ENCODE measurements at places on chromosomes 5 and 9.

DNA sequence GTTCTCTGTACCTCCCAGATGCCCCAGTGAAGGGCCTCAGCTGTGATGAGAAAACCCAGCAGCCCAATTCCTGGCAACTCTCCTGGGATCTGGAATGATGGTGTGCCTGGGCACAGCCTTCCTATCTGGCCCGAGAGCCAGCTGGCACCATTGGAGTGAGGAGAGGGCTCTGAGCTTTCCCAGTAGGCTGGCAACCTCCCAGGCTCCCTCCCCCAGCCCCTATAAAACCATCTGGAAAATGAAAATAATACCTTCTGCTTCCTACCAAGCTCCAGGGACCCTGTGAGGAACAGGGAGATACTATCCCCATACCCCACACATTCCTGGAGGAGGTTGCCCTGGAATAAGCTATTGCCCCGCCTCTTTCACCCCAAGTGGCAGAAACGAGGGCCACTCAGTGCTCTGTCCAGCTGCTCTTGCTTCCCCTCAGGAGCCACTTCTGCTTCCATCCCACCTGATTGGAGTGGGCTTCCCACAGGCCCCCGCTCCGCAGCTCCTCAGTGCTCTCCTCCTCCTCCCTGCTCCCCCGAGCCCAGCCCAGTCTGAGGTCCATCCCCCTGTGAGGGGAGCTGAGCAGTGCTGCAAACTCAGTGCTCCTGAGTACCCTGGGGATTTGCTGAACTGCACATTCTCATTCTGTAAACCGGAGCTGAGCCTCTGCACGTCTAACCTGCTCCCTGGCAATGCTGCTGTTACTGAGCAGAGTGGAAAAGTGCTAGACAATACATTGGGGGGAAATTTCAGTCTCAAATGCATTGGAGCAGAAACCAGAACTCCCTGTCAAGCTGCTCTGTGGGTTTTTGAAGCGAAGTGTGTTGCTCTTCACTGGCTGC lies 74.7 kb downstream of the THBS4 start:
- peak; percentile 28 for DNase-seq

DNA sequence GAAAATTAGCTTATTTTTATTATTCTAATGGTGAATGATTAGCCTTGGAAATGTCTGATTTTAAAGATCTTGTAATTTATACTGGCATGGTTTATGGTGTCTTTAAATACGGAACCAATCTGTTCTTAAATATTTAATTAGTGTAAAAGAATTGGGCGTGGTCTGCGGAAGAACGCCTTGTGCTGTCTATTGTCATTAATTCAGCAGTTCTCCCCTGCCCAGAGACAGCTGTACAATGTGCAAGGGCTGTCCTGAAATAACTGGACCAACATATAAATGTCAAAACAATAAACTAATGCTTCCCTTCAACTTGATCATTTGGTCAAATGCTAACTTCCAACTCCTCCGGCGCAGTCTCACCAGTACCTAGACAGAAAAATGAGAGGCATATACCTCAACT lies 124.3 kb downstream of the CCDC192 start:
- no peak for DNase-seq

DNA sequence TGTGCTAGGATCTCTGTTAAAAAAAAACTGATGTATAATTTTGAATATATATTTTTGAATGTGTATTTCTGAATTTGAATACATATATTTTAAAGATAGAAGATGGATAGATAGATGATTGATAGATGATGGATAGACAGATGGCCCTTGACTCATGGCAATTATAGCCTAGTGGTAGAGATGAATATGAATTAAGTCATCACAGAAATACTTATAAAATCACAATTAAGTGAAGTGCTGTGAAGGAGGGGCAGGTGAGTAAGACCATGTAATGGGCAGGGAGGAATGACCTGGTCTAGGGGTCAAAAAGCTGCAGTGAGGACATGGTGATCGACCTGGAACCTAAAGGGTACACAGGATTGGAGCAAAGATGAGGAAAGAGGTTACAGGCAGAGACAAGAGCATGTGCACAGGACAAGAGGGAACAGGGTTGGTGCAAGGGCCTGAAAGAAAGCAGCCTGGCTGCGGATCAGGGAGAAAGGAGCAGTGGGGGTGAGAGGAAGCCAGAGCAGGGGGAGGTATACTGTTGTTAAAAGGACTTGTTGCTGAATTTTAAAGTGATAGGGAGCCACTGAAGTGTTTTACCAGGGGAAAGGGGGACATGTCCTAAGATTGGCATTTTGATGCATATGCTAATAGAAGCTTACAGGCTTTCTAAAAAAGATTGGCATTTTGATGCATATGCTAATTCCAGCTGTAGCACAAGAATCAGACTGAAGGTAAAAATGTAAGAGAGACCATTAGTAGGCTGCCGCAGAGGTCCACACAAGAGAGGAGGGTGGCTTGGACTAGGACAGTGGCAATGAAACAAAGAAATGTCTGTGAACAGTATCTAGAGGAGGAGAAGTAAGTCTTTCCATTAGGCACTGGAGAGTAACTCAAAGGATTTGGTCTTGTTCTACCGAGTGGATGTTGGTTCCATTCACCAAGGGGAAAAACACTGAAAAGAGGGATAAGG lies 527.8 kb downstream of the AGTPBP1 start:
- DNase-seq: no peak

DNA sequence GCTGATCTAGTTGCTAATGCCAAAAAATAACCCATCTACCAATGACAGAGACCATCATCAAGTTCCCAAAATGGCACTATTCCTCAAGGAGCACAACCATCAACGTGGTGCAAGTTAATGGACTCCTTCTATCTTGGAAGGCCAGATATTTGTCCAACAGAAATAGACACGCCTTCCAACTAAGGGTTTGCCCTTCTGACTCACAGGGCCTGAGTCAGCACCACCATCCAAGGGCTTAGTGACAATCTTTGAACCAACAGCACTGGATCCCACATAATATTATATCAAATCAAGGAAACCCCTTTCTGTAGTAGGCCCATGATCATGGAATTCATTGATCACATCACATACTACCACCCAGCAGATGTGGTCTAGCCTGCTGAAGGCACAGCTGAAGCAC lies 84.3 kb downstream of the MED27 start:
- no peak for DNase-seq

DNA sequence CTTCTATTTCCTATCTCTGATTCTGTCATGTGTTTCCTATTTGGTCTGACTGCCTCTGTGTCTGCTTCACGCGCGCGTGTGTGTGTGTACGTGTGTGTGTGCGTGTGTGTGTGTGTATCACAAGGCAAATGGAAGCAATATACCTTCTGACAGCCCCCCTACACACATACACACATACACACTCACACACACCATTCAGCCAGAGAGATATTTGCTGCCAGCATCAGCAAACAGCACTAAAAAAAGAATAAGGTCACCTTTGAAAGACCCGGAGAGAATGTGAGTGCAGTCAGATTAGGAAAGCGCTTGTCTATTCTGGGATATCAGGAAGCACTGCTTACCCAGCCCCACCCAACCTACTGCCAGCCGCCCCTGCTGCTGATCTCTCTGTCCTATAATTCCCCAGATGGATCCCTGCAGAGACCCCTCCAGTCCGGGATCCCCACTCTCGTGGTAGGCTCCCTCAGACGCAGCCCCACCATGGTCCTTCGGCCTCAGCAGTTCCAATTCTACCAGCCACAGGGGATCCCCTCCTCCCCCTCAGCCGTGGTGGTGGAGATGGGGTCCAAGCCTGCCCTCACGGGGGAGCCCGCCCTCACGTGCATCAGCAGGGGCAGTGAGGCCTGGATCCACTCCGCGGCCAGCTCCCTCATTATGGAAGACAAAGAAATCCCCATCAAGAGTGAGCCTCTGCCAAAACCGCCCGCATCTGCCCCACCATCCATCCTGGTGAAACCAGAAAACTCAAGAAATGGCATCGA lies 45.7 kb downstream of the PLAC8L1 start:
- DNase-seq: no peak

- DNase-seq: no peak
These were observed 47.2 kb downstream of the F2R start for GRCh38 chr5:76763136-76763535.

DNA sequence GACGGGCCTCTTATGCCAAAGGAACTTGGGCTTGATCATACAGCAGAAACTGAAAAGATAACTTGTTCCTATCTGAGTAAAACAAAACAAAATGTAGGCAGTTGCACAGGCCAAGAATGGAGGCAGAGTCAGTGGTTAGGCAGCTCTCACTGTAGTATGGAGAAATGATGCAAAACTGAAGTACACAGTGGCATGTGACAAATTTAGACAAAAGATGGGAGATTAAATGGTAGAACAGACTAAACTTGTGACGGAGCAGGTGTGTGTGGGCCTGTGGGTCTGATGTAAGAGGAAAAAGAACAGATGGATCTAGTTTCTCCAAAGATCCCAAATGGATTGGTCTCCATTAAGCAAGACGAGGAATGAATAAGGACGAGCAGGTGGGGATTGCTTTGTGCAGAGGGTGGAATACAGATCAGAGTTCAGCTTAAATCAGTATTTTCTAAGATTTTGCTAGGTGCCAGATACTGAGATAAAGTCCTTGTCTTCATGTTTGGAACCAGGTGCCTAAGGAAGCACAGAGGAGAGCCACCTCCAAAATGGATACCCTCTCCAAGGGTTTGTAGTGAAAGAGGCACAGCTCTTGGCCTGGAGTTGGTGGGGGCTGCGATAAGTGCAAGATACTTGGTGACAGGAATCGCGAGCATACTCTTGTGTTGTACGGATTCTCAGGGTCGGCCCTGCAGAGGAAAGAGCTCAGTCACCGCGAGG lies 722 bp upstream of the DCP2 start:
- DNase-seq: no peak

DNA sequence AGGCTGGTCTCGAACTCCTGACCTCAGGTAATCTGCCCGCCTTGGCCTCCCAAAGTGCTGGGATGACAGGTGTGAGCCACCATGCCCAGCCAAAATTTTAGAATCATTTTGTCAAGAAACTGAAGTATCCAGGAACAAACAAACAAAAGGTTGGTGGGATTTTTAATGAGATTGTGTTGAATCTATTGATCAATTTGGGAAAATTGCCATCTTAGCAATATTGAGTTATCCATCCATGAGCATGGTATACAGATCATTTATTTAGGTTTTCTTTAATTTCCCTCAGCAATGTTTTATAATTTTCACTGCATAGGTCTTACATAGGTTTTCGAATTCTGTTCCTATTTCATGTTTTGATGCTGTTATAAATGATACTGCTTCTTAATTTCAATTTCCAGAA lies 5.7 kb upstream of the LPCAT1 start:
- no peak for DNase-seq

DNA sequence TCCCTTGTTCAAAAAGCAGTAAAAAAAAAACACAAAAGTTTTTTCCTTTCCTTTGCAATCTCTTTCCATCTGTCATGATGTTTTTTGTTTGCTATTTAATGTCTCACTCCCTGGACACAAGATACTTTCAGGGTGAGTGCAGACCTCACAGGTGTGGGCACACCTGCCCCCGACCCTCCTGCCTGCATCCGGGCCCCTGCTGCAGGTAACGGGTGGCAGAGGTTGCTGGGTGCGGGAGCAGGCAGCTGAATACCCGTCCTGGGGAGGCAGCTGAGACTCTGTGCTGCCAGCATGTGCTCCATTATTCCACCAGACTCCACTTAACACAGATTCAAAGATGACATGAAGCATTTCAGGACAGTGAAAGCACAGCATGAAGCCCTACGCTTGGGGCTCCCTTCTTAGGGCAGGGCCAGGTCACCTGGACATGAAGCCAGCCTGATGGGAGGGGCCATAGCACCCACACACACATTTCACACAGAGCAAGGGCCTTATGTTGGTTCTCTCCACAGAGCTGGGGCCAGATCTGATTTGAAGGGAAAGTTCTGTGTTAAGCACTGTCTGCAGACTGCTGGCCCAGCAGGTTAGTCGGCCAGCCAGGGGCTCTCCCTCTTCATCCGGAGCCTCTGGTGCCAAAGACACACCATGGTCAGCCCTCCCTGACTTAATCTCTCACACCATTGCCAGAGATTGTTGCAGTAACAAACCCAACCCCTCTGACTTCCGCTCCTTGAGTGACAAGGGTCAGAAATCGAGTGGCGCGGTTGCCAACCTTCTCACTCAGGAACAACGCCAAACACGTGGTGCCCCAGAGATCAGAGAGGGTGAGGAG lies 13.0 kb downstream of the NEK6 start:
- DNase-seq: no peak

- peak; percentile 30 for DNase-seq
These were observed 91.7 kb upstream of the SHB start for GRCh38 chr9:38160613-38161215.

DNA sequence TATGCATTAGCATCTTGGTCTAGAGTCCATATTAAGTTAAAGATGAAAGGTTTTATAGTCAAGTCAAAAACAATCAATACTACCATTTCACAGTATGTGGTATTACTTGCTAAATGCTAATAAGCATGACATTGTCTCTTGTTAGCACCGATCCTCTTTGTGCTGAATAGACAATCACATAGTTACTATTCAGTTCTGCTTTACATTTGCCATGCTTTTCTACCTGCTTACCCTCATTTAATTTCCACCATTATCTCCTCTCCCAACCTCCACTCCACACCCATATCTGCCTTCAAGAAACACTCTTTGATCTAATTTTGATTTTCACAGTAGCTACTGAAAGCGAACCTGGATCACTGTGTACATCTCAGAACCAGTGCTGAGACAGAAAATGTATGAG lies 16.8 kb downstream of the MEGF9 start:
- DNase-seq: no peak

DNA sequence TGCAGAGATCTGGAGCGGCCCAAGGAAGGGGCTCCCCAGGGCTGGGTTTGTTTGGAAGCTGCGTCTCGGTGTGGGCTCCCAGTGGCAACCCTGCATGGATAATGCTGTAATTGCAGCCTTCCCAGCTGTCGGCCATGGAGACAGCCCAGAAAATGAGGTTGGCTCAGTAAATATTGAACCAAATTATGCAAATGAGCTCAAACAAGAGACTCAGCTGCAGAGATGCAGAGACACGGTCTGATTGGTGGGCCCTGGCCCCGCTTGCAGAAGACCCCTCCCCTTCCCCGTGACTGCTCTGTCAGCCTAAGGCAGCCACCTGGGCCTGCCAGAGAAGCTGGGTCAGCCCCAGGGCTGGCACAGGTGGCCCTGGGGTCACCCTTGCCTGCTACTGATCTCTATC lies 75.9 kb downstream of the RAD23B start:
- no peak for DNase-seq

DNA sequence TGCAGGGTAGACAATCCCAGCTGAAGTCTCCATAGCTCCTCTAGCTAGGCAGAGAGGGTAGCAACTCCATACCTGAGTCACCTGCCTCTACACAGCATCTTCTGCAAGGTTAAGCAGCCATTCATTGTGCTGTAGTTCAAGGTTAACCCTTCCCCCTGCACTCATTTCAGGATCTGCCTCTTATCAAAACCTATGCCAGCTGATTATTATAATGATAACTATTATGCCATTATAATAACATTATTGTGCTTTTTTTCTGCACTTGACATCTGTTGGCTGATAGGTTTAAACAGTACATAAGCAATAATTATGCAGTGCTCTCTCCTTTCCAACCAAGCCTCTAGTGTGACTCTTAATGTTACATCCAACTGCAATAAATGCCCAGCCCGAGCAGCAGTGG lies 17.3 kb downstream of the SIL1 start:
- DNase-seq: no peak

Data from renal pelvis (tissue), 12 donors.